DND-41 (cell line): ENCODE measurements at places on chromosomes 11 and 22.
A peak's percentile ranks its signal among the peaks of the same experiment; 100 is the strongest.

- peaks cover 7% of the 10 kb centered on the region; the same call in 1 of the 2 replicates for H3K36me3 ChIP-seq
- no peak for DNase-seq
- H3K27me3 ChIP-seq = no peaks in the 10 kb centered on the region
- H3K4me3 ChIP-seq = no peak overlapping the region
- no peaks in the 10 kb centered on the region for H3K4me1 ChIP-seq
- H3K27ac ChIP-seq = no peak overlapping the region
Measured at GRCh38 chr11:96092511-96092910, 168.6 kb upstream of the MTMR2 start.

DNA sequence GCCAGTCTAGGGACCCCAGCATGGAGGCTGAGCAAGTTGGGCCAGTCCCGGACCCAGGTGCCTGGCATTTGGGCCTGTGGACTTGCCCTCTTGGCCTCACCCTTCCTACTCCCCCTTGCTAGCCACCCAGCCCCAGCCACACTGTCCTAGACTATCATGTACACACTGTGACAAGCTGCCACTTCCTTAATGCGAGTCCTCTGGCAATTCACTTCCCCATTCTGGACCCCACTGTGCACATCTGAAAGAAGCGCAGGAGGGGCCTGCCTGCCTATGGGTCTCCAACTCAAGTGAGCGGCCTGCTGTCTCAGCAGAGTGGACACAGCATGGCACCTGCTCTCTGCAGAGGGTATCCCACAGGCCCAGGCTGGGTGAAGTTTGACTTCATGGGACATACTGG lies 68.5 kb upstream of the LMO1 start:
- H3K36me3 ChIP-seq = no peaks in the 10 kb centered on the region
- H3K27ac ChIP-seq = no peak overlapping the region
- DNase-seq = no peak
- H3K4me1 ChIP-seq = no peaks in the 10 kb centered on the region
- no peaks in the 10 kb centered on the region for H3K27me3 ChIP-seq

DNA sequence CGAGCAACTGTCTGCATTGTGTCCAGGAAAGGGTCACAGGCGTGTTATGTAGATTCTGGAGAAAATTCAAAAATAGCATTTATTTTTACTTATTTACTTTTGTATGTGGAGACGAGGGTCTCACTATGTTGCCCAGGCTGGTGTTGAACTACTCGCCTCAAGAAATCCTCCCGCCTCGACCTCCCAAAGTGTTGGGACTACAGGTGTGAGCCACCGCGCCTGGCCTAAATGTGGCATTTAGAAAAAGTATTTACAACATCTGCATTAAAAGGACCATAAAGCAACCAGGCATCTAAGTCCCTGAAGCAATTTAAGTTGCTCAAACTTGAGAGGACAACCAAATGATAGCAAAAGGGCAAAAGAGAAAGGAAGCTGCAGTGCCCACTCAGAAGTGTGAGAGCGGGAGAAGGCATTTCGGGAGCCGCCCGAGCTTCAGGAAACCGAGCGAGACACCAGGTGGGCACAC lies 595 bp downstream of the TRIM66 start:
- DNase-seq = no peak
- peaks cover 42% of the 10 kb centered on the region for H3K4me1 ChIP-seq
- H3K36me3 ChIP-seq = peaks cover 62% of the 10 kb centered on the region
- H3K27ac ChIP-seq = peak overlapping the region; percentile 98
- no peaks in the 10 kb centered on the region for H3K27me3 ChIP-seq
- H3K4me3 ChIP-seq = peak overlapping the region; percentile 82

- peaks cover 43% of the 10 kb centered on the region for H3K27me3 ChIP-seq
- H3K4me3 ChIP-seq = no peak overlapping the region
- peaks cover 13% of the 10 kb centered on the region for H3K4me1 ChIP-seq
- DNase-seq = no peak
- no peak overlapping the region for H3K27ac ChIP-seq
Measured at GRCh38 chr22:41979423-41980250, 10.4 kb downstream of the SEPTIN3 start.

- H3K4me3 ChIP-seq = no peak overlapping the region
- H3K36me3 ChIP-seq = no peaks in the 10 kb centered on the region
- no peaks in the 10 kb centered on the region for H3K4me1 ChIP-seq
- H3K27ac ChIP-seq = no peak overlapping the region
- no peak for DNase-seq
Measured at GRCh38 chr11:83678831-83679584, 392.8 kb upstream of the CCDC90B start.

DNA sequence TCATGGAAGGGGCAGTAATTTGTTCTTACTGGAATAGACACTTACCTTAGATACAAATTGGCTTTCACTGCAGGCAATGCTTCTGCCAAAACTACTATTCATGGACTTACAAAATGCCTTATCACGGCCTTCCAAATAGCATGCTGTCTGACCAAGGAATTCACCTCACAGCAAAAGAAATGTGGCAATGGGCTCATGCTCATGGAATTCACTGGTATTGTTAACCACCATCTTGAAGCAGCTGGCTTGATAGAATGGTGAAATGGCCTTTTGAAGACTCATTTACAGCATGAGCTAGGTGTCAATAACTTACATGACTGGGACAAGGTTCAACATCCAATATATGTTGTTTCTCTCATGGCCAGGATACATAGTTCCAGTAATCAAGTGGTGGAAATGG lies 21.9 kb downstream of the OR5B21 start:
- H3K27ac ChIP-seq = no peak overlapping the region
- no peaks in the 10 kb centered on the region for H3K36me3 ChIP-seq
- no peaks in the 10 kb centered on the region for H3K27me3 ChIP-seq
- no peak overlapping the region for H3K4me3 ChIP-seq

- H3K27me3 ChIP-seq = no peaks in the 10 kb centered on the region
- H3K4me3 ChIP-seq = no peak overlapping the region
- DNase-seq = peak; percentile 58
- no peaks in the 10 kb centered on the region for H3K36me3 ChIP-seq
Measured at GRCh38 chr22:29625090-29625825, 21.8 kb downstream of the NF2 start.

DNA sequence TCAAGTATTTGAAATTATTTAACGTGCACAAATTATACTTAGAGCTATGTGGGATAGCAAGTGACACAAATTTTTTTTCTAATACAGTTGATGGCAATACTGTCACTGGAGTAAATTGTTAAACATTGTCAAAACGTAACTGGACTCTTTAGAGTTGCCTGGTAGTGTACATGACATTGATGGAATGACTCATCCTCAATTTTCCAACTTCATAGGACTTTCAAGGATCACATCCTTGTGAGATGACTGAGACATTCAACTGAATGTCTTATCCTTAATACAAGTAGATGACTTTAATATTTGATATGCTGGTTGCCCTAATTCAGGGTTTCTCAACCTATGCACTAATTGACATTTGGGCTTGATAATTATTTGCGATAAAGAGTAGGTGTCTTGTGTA lies 310.0 kb downstream of the SWAP70 start:
- DNase-seq = no peak
- H3K36me3 ChIP-seq = no peaks in the 10 kb centered on the region
- no peaks in the 10 kb centered on the region for H3K4me1 ChIP-seq
- H3K27me3 ChIP-seq = no peaks in the 10 kb centered on the region
- no peak overlapping the region for H3K27ac ChIP-seq

GRCh38 chr11:121152764-121153163 lies 51.7 kb downstream of the TECTA start:
- no peak overlapping the region for H3K27ac ChIP-seq
- H3K27me3 ChIP-seq = no peaks in the 10 kb centered on the region
- no peak overlapping the region for H3K4me3 ChIP-seq
- no peaks in the 10 kb centered on the region for H3K4me1 ChIP-seq

- H3K4me1 ChIP-seq = no peaks in the 10 kb centered on the region
- H3K4me3 ChIP-seq = no peak overlapping the region
- no peak for DNase-seq
- H3K27me3 ChIP-seq = peaks cover 4% of the 10 kb centered on the region
- no peak overlapping the region for H3K27ac ChIP-seq
Measured at GRCh38 chr11:113345978-113346377, 31.6 kb downstream of the TTC12 start.

GRCh38 chr22:47051441-47052071 lies 289.1 kb downstream of the TBC1D22A start:
- H3K36me3 ChIP-seq = peaks cover 10% of the 10 kb centered on the region; the same call in 1 of the 2 replicates
- no peak overlapping the region for H3K4me3 ChIP-seq
- no peaks in the 10 kb centered on the region for H3K4me1 ChIP-seq
- H3K27ac ChIP-seq = no peak overlapping the region

DNA sequence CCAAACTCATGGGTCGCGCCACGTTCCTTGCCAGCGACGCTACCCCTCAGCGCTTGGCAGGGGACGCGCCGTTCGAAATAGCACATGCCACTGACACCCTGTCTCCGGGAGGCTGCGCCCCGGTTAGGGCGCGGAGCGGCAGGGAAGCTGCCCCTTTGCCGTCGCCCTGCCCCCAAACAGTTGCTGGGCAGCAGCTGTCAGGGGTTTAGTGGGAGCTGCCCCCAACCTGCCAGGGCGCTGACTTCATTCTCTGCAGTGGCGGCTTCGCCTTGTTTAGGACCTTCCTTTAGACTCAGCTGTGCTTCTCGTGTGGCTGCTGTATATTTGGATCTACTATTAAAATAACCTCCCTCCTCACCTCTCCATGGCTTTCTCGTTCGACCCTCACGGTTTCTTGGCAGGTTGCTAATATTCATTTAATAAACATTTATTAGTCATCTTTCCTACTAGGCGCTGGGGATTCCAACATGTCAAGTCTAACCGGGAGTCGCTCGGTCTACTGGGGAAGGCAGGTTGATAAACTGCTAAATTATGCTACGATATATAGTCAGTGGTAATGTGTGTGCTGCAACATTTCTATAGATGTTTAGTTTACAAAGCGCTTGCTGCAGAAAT lies 782 bp downstream of the TMEM109 start:
- H3K27ac ChIP-seq = peak overlapping the region; percentile 98
- H3K4me1 ChIP-seq = peaks cover 36% of the 10 kb centered on the region
- DNase-seq = peak; percentile 58
- H3K36me3 ChIP-seq = peaks cover 23% of the 10 kb centered on the region

GRCh38 chr11:78076733-78077403 lies 2.8 kb downstream of the NDUFC2 start:
- peaks cover 55% of the 10 kb centered on the region for H3K4me1 ChIP-seq
- H3K27ac ChIP-seq = peak overlapping the region; percentile 48
- H3K27me3 ChIP-seq = no peaks in the 10 kb centered on the region
- H3K36me3 ChIP-seq = peaks cover 33% of the 10 kb centered on the region

DNA sequence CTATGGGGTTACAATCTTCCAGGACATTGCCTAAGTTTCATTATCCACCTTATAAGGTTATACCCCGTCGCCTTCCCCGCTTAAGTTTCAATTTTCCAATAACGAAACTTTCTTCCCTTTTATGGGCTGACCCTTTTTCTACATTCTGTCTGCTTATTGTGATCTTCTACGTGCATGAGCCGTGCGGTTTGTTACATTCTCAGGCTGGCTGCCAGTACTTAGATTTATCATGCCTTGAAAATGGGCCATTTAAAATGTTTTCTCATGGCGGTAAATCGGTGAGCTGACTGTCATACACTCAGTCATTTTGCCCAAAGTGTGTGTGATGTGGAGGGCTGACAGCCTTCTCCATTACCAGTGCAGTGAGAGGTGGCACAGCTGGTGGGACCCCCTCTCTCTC lies 23.3 kb downstream of the DGCR6L start:
- no peak overlapping the region for H3K4me3 ChIP-seq
- no peak overlapping the region for H3K27ac ChIP-seq
- peaks cover 18% of the 10 kb centered on the region for H3K27me3 ChIP-seq
- DNase-seq = no peak
- no peaks in the 10 kb centered on the region for H3K36me3 ChIP-seq

DNA sequence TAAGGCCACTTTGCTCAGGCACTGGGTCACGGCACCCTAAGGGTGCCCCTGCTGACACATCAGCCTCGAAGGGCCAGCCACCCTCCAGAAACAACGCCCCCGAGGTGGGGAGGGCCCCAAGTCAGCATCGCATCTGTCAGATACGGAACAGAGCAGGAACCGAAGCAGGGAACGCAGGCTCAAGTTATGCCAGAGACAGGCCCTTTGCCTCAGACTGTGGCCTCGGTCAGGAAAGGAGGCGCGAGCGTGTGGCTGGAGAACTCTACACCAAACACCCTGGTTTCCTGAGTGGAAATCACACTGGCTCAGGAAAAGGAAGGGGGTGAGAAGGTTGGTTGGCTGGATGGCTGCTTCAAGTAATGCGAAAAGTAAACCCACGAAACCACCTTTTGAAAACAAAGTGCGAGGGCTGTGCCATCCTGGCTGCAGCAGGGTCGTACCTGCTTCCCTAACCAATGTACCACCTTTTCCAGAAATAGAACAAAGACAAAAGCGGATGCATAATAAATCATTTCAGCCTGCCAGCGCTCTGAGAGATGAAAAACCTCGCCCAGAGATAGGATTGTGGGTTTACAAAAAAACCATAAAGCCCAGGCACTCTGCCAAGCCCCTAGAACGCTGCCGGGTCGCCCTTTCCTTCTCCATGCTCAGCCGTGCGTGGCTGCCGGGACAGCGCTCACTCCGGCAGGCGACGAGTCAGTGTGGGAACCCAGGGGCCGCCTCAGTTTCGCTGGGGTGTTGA lies 38.6 kb downstream of the TRMU start:
- no peaks in the 10 kb centered on the region for H3K27me3 ChIP-seq
- no peak overlapping the region for H3K27ac ChIP-seq
- peaks cover 4% of the 10 kb centered on the region; the same call in 1 of the 2 replicates for H3K4me1 ChIP-seq
- peak; percentile 56 for DNase-seq
- H3K4me3 ChIP-seq = no peak overlapping the region

DNA sequence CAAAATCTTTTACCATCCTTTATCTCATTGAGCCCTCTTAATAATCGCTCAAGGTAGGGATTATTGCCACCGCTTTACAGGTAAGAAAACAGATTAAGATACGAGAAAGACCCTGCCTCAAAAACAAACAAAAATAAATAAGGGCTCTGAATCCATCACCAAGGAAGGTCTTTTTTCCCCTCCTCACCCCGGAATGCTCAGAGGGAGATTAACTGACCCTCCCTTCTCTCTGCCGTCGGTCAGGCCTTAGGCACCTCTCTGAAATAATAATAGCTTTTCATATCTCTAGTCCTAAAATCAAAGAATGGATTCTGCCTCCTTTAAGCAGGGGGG lies 620 bp upstream of the ATG2A start:
- DNase-seq = no peak
- peaks cover 32% of the 10 kb centered on the region for H3K4me1 ChIP-seq
- peak overlapping the region; percentile 26 for H3K4me3 ChIP-seq
- peaks cover 18% of the 10 kb centered on the region for H3K36me3 ChIP-seq

DNA sequence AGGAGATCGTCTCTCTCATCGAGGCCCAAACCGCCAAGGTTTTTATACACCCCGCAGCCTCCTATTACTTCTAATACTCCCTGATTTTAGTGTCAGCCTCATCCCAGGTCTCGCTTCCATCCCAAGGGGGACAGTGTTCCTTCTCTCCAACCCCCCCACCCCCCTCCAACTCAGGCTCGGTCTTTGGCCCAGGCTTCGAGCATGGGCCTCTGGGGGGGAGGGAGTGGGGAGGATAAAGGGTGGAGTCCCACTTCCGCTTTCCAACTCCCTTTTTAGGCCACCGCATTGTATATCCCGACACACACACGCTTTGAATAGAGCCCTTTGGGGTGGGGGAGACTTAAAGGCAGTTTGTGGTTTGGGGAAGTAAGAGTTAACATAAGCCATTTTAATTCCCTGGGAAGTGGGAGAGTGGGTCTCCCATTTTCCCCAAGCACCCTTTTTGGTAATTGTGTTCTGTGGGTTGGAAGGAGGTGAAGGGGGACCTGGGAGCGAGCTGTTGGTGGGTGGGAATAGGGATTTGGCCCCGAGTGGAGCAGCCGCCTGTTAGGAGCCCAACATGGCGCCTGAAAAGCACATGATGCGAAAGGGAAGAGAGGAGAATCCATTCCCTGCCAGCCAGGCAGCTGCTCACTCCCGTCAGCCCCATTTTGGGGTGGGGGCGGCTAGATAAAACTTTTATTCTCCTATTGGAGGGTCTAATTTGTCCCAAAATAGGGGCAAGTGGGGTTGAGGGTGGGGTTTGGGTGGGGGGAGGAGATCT lies 844 bp downstream of the PCF11 start:
- peaks cover 53% of the 10 kb centered on the region for H3K36me3 ChIP-seq
- H3K27me3 ChIP-seq = no peaks in the 10 kb centered on the region
- peak overlapping the region; percentile 91 for H3K27ac ChIP-seq
- peaks cover 48% of the 10 kb centered on the region for H3K4me1 ChIP-seq
- peak overlapping the region; percentile 50 for H3K4me3 ChIP-seq
